ENCODE measurements at places on chromosomes 2 and 18.
A peak's percentile ranks its signal among the peaks of the same experiment; 100 is the strongest.

DNA sequence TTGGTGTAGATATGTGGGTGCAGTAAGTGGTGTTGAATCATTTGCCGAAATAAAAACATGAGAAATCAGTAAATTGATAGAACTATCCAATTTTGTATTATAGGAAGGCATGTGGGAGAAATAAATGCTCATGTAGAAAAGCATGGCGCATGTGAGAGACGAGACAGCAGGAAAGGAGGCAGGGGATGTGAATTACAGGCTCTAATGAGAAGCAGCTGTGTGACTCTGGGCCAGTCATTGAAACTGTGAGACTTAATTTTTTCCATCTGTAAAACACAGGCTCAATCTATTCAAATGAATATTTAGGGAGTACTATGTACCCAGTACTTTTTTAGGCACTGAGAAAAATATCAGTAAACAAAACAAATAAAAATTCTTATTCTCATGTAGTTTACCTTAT, 42.6 kb upstream of the MAP3K20 start:
- no peak for DNase-seq
- peaks cover 3% of the 10 kb centered on the region for H3K4me1 ChIP-seq
- no peak overlapping the region for H3K27ac ChIP-seq
- H3K4me3 ChIP-seq = no peak overlapping the region

DNA sequence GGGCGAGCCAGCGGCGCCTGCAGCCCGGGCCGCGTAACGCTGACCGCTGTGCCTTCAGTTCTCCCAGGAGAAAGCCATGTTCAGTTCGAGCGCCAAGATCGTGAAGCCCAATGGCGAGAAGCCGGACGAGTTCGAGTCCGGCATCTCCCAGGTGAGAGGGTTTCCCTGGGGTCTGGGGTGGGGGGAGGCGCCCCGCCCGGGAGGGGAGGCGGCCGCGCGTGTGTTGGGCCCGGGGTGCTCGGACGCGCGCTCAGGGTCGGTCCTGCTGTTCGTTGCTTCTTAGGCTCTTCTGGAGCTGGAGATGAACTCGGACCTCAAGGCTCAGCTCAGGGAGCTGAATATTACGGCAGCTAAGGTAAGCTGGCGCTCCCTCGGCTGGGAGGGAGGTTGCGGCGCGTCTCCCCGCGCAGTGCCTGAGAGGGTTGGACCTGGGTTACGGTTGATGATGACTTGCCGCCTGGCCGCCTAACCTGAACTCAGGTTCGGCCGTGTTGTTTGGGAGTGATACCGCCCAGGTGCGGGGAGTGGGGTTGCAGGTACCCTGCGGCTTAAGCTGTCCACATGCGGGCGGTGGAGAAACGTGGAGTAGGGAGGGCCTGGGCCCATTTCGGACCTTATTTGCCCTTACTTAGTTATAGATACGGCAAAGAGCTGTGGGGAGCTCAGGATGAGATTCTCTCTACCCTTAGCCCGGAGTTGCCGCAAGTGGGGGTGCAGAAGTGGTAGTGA, 638 bp downstream of the RPS7 start:
- peaks cover 31% of the 10 kb centered on the region for H3K4me1 ChIP-seq
- H3K4me3 ChIP-seq = peak overlapping the region; percentile 98
- no peak for DNase-seq
- no peaks in the 10 kb centered on the region for H3K27me3 ChIP-seq

GRCh38 chr2:30987566-30987965, 150.7 kb downstream of the GALNT14 start:
- no peaks in the 10 kb centered on the region for H3K4me1 ChIP-seq
- no peak for DNase-seq
- H3K27ac ChIP-seq = no peak overlapping the region

DNA sequence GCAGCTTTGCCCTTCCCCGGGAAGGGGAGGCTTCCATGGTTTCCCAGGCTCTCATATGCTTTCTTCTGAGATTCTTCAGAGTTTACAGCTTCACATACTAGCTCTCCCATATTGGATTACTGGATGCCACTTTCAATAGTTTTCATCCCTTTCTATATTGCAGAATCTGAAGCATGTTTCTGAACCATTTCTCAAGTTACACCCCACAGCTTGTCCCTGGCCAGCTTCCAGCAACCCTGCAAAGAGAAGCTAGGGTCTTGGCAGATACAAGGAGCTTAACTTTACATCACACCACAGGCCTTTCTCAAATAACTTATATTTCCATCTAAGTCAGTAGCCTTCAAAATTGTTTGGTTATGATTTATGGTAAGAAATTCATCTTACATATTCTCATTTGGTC, 39.6 kb downstream of the LHCGR start:
- H3K36me3 ChIP-seq = no peaks in the 10 kb centered on the region
- H3K4me1 ChIP-seq = no peaks in the 10 kb centered on the region
- peaks cover 1% of the 10 kb centered on the region for H3K27me3 ChIP-seq
- DNase-seq = no peak
- no peak overlapping the region for H3K4me3 ChIP-seq
- no peak overlapping the region for H3K27ac ChIP-seq

GRCh38 chr2:144516411-144516980, 3.4 kb downstream of the ZEB2 start:
- no peaks in the 10 kb centered on the region for H3K27me3 ChIP-seq
- peaks cover 15% of the 10 kb centered on the region for H3K36me3 ChIP-seq
- H3K4me1 ChIP-seq = peaks cover 53% of the 10 kb centered on the region
- H3K4me3 ChIP-seq = peak overlapping the region; percentile 93
- peak overlapping the region; percentile 93 for H3K27ac ChIP-seq

GRCh38 chr2:122864728-122865127, 1109.3 kb downstream of the TSN start:
- H3K27me3 ChIP-seq = no peaks in the 10 kb centered on the region
- no peak for DNase-seq
- no peak overlapping the region for H3K4me3 ChIP-seq
- no peaks in the 10 kb centered on the region for H3K36me3 ChIP-seq
- no peak overlapping the region for H3K27ac ChIP-seq

- no peaks in the 10 kb centered on the region for H3K27me3 ChIP-seq
- peaks cover 3% of the 10 kb centered on the region for H3K36me3 ChIP-seq
- no peak overlapping the region for H3K27ac ChIP-seq
- DNase-seq = no peak
- H3K4me3 ChIP-seq = no peak overlapping the region
These were observed 142.9 kb downstream of the PKP4 start for GRCh38 chr2:158599609-158600008.

All from stimulated activated naive B cell treated with anti-CD40 and anti-IgM and Interleukin-4, amounts not matched to agents 10 μg/mL and 1 μg/mL and 100 μg/mL, for 72 hours (primary cell).